ENCODE measurements at places on chromosomes 11 and 22.
A peak's percentile ranks its signal among the peaks of the same experiment; 100 is the strongest.

- no peak for DNase-seq
Observed at GRCh38 chr11:103541186-103541795, 432.1 kb downstream of the DYNC2H1 start.

DNA sequence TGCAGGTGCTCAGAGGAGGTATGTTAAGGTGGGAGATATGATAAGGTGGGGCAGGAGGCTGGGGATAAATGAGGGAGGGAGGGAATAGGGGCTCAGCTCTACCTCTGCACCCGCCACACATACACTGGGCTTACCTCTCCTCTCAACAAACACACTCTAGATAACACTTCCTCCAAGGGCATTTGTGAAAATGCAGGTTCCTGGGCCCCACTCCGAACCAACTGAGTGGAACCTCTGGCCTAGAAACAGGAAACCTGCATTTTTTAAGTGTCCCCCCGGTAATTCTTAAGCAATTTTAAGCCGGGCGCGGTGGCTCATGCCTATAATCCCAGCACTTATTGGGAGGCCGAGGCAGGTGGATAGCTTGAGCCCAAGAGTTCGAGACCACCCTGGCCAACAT, 46.5 kb upstream of the CD5 start:
- DNase-seq, result no peak

DNA sequence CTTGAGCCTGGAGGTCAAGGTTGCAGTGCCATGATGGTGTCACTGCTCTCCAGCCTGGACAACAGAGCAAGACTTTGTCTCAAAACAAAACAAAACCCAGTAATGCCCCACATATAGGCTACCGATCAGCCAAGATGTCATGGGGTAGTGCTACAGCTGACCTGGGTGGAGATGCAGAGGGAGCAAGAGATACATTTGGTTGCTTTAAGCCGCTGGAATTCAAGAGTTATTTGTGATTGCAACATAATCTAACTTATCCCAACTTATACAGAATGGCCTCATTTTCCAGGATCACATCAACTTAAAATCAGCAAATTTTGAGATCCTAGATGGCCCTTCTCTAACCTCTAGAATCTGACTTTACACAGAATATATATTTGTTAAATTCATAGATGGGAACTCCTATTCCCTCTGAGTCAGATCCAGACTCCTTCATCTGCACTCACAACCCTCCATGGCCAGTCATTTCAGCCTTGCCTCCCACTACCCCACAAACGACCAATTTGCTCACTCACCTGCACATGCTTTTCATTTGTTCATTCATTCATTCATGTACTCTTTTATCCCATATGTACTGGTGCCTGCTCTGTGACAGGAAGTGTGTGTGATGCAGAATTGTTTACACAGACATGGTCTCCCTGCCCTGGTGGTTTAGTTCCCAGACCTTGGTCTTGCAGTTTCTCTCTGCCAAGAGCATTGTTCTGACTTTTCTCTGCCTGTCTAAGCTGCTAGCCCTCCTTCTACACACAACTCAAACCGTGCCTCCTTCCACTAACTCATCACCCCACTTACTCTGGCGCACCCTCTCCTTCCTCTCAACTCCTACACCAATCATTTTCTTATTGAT, 24.1 kb upstream of the APLNR start:
- no peak for DNase-seq

DNA sequence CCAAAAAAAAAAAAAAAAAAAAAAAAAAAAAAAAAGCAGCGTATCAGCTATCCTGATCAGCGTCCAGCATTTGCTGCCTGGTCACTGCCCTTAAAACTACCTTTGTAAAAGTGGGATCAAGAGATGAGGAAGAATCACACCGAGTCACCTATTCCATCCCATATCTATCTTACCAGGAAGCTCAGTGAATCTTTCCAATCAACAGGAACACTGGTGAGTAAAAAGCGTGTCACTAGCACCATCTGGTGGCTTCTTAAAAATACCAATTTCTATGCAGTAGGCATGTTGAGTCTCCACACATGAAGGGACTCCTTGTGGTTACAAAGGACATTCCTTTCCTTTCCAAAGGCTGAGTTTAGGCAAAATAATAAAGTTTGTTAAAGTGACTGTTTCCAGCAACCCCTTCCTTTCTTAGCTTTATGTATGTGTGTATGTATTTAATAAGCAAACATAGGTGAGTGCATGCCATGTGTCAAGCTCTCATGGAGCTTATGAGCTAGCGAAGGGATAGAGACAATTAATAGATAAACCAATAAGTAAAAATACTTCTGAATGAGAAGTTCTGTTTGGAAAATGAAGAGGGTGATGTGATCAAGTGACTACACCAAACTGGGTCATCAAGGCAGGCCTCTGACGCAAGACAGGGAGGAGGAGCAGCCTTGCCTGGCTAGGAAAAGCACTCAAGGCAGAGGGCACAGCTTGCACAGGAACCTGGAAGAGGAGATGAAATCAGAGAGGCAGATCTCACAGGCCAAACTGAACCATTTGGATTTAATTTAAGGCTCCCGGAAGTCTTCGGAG, 13.9 kb upstream of the TP53AIP1 start:
- DNase-seq, result peak; percentile 80

DNA sequence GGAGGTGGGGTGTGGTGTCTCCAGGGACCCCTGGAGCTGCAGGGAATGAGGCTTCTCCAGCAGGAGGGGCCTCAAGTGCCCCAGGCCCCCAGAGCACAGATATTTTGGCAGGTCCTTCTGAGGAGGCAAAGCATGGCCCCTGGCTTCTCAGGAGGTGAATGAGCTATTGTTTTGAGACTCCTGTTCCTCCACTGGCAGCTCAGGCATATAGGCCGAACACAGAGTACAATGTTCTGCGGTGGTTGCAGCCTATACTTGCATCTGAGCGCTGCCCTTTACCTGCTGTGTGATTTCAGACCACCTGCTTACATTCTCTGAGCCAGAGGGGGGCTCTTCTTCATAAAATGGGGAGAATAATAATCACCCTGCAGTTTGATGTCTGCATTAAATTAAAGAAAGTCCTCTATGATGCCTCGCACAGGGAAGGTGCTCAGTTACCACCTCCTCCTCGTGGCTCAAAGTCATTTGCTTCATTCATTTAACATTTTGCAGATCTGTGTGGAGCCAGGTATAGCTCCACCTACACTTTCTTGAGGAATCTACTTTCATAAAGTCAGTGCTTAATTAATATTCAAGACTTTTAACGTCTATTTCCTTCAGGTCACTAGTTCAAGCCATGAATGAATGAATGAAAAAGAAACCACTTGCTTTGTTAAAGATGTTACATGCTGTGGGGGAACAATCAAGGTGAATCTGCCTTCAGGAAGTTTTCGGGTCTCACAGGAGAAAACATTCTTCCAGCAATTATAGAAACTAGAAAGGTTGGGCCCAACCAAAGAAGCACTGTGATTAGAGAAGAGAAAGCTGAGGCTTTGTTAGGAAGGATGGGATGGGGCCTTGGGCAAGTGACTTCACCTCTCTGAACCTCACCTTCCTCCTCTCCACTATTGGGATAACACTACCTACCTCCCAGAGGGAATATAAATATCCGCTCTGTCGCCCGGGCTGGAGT, 68.4 kb downstream of the ADAMTS15 start:
- DNase-seq, result no peak

GRCh38 chr22:30825711-30826505, 131.2 kb downstream of the OSBP2 start:
- DNase-seq, result no peak

All from fibroblast of skin of scalp (primary cell).